NCI-H2029 (cell line): ENCODE measurements at places on chromosomes 4 and X.

GRCh38 chrX:2595258-2595657 is 94.5 kb upstream of the DHRSX start:
- no peak for DNase-seq

DNA sequence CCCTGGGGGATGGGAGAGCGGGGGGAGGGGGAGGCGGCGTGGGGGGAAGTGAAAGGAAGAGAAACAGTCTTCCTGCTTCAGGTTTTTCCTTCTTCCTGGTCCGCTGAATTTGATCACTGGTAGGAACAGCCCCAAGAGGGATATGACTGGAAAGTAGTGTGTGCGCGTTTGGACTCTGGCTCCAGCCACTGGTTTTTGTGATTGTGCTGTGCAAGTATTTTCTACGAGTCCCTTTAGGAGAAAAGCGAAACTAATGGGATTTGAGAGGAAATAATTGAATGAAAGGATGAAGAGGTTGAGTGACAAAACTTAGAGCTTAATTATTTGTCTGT is 836 bp downstream of the PRRG1 start:
- DNase-seq, result no peak

DNA sequence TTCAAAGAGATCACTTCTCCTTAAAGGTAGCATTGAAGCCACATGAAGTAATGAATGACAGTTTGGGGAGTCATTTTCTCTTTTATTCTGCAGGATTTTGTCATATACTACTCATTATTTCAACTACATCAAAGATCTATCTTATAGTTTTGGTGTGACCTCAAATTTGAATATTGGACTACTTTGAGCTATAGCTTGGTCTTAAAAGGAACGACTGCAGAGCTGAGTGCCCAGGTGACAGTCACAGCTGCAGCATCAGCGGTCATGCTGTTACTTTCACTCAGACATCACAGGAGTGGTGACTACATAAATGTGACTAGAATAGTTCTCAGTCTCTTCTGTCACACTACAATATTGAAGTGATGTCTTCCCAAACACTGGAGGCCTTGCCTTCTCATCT is 10.7 kb upstream of the SPCS3 start:
- no peak for DNase-seq

- DNase-seq, result no peak
These were observed 51.4 kb upstream of the GABRA2 start for GRCh38 chr4:46441136-46441859.

- DNase-seq, result no peak
These were observed 13.4 kb downstream of the RBMX2 start for GRCh38 chrX:130415201-130415600.

DNA sequence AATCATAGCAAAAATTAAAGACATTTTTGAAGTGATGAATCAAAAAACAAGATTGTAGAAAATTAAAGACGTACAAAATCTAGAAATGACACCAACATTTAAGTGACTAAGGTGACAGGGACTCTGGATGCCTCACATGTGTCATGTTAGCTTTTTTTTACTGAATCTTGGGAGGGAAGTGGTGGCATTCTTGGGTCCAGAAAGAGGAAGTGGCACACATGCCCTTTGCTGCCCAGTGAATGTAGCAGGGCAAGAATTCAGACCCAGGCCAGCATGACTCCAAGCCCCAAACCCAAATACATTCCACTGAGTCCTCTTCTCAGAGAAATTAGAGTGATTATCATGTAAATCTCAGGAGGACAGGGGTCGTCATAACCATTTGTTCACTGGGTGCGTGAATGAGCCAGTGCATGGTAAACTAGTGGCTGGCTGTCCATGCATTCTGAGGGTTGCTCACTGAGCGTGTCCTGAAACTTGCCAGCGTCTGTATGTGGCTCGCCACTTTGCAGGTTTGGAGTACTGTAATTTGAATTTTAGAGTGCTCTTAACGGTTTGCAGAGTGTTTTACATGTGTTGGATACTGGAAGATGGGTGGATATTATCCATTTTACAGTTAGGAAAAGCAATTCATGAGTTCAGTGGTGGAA is 55.4 kb upstream of the TBC1D14 start:
- peak; percentile 50 for DNase-seq

DNA sequence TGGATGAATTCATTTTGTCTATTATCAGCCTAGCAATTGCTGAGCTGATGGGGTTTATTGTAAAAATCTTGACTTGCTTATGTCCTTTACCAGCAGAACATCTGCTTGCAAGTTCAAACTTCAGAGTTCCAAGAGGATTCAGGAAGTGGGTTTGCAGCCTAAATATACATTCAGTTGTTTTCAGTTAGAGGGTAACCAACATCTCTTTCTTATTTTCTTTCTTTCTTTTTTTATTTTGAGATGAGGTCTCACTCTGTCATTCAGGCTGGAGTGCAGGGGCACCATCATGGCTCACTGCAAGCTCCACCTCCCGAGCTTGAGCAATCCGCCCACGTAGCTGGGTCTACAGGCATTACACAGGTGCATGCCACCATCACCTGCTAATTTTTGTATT is 31.4 kb upstream of the FHL1 start:
- no peak for DNase-seq

DNA sequence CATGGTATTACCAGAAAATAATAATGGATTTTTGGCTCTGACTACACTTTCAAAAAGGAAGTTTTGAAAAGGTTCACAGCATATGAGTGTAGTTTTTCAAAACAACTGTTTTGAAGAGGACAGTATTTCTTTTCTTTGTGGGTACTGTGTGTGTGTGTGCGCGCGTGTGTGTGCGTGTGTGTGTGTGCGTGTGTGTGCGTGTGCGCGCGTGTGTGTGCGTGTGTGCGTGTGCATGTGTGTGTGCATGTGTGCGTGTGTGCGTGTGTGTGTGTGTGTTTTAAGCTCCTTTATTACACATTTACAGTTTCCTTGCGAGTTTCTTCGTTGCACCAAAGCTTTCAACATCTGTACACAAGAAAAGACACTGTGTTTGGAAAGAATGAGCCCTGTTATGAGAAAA is 755.4 kb downstream of the SH3BGRL start:
- no peak for DNase-seq

DNA sequence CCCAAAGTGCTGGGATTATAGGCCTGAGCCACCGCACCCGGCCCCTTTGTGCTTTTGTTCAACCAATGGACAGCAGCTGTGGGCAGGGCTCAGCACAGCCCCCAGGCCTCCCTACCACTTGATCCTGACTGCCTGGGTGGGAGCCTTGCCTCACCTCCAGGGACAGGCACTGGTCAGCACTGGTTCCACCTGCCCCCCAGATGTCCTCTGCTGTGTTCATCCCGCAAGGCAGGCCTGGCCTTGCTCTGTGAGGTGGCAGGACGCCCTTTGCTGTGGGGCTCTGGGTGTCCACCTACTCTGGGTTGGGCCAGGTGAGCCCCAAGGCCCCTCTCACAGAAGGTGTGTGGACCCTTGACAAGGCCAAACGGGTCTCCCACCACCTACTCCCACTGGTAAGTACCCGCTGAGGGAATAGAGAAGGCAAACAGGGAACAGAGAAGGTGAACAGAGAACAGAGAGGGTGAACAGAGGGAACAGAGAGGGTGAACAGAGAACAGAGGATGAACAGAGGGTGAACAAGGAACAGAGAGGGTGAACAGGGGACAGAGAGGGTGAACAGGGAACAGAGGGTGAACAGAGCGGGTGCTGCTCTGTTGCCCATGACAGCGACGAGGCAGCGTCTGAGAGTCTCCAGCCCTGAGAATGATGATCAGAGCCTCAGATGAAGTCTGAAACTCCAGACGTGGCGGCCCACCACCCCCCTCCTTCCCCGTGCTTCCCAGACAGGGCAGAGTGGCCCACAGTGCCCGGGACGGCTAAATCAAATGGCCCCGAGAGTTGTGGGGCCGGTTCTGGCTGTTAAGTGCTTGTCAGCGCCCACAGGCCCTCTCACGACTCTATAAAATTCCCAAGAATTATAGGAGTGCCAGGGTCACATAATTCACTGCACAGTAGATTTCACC is 55.0 kb upstream of the NKX1-1 start:
- DNase-seq, result no peak

DNA sequence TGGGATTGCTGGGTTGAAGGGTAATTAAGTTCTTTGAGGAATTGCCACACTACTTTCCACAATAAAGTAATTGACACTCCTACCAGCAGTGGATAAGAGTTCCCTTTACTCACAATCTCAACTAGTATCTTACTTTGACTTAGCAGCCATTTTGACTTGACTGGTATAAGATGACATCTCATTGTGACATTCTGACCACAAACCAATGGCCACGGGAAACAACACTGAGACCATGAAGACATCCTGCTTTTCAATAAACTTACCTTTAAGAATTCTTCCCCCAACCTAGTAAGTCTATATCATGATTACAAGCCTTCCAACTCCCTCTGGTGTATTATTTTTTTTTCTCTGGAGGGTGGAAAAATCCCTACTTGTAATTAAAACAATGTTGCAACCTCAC is 66.9 kb upstream of the WDR1 start:
- no peak for DNase-seq
